ENCODE measurements at places on chromosomes 7 and 10. TPM values are rescaled to one million over a fixed set of nuclear protein-coding genes. Genes with fewer than 3 reads are reported as not detected.

- no peaks in the 10 kb centered on the region for H3K4me1 ChIP-seq
- no peak overlapping the region for H3K27ac ChIP-seq
- no peaks in the 10 kb centered on the region for H3K27me3 ChIP-seq
- no peak overlapping the region for H3K4me3 ChIP-seq
These were observed 455.0 kb downstream of the GFRA1 start for GRCh38 chr10:115818012-115818411.

DNA sequence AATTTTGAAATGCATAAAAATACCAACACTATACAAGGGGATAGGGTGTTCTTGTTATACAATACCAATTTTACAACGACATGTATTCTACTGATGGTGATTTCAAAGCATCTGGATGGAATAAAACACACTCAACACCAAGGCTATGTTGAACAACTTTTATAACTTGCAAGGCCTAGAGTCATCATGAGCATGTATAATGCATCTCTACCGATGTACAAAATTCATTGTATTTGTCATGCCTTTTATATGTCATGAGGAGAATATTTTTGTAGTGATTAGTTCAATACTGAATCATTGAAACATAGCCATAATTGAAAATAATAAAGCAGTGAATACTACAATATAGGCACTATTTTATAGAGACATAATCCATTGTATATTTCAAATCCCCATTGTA is 160.2 kb downstream of the ETV1 start:
- no peak for DNase-seq
- H3K27ac ChIP-seq: no peak overlapping the region
- no peaks in the 10 kb centered on the region for H3K27me3 ChIP-seq
- no peaks in the 10 kb centered on the region for H3K4me1 ChIP-seq

GRCh38 chr10:116041948-116042347 is 231.1 kb downstream of the GFRA1 start:
- no peaks in the 10 kb centered on the region for H3K36me3 ChIP-seq
- H3K27me3 ChIP-seq: peaks cover 2% of the 10 kb centered on the region
- H3K27ac ChIP-seq: no peak overlapping the region
- no peak for DNase-seq
- H3K4me1 ChIP-seq: no peaks in the 10 kb centered on the region
- no peak overlapping the region for H3K4me3 ChIP-seq

The GNAT3 gene
- total RNA-seq: not detected

- peaks cover 15% of the 10 kb centered on the region for H3K4me1 ChIP-seq
- H3K27me3 ChIP-seq: no peaks in the 10 kb centered on the region
- DNase-seq: no peak
- no peak overlapping the region for H3K27ac ChIP-seq
- H3K4me3 ChIP-seq: no peak overlapping the region
- no peaks in the 10 kb centered on the region for H3K36me3 ChIP-seq
These were observed 53.9 kb downstream of the VCL start for GRCh38 chr10:74051736-74052342.

GRCh38 chr7:50308532-50309385 is 4.2 kb downstream of the IKZF1 start:
- peak; percentile 64 for DNase-seq
- H3K27me3 ChIP-seq: no peaks in the 10 kb centered on the region
- H3K4me1 ChIP-seq: peaks cover 13% of the 10 kb centered on the region
- H3K4me3 ChIP-seq: peak overlapping the region; percentile 95

DNA sequence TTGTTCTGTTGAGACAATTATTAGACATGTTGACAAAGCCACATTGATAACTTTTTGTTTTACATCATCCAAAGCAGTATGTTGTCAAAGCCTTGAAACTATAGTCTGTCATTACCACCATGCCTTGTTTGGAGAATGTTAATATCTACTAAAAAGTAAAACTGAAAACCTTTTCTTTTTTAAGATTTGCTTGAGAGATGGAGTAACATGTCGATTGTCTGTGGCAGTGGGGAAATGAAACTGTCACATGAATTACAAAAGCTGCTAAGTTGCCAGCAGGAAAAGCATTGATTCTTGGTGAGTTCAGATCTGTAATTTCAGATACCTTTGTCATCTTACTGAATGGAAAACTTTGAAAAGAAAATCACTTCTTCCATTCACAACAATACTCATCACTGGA is 69.1 kb downstream of the TFPI2 start:
- no peaks in the 10 kb centered on the region for H3K27me3 ChIP-seq
- no peaks in the 10 kb centered on the region for H3K36me3 ChIP-seq
- no peak overlapping the region for H3K4me3 ChIP-seq

The CLIP2 gene
- 1.2 TPM for total RNA-seq

GRCh38 chr10:49618821-49619220 is 5.0 kb downstream of the CHAT start:
- peaks cover 4% of the 10 kb centered on the region for H3K4me1 ChIP-seq
- no peaks in the 10 kb centered on the region for H3K36me3 ChIP-seq
- H3K27ac ChIP-seq: no peak overlapping the region
- peaks cover 47% of the 10 kb centered on the region for H3K27me3 ChIP-seq
- no peak for DNase-seq

DNA sequence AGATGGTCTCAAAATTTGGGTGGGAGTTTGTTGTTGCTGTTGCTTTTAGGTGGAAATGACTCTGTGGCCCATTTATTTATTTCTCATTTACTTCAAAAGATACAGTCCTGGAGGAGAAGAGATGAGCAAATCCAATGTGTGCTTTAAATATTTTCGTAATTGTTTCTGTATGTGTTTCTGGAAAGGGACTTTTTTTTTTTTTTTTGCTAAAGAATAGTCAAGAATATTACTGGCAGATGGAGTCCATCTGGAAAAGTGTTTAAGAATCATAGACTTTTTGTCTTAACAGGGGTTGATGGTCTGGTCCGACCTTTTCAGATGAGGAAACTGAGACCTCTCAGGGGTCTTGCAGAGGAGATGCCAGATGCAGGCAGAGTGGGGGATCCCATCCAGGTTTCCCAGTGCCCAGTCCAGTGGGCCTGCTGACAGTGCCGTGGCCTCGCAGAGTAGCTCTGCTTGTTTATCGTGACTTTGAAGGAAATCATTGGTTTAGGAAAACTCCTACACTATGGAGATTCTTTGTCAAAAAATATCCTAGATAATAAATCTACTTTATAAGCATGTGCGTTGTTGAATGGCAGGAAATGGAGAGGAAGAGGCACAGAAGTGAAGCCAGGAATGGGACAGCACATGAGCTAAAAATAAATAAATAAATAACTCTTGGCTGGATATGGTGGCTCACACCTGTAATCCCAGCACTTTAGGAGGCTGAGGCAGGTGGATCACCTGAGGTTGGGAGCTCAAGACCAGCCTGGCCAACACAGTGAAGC is 164.3 kb upstream of the SVIL start:
- peaks cover 2% of the 10 kb centered on the region for H3K27me3 ChIP-seq
- H3K27ac ChIP-seq: no peak overlapping the region
- H3K4me1 ChIP-seq: peaks cover 6% of the 10 kb centered on the region

The TFEC gene
- not detected for total RNA-seq

DNA sequence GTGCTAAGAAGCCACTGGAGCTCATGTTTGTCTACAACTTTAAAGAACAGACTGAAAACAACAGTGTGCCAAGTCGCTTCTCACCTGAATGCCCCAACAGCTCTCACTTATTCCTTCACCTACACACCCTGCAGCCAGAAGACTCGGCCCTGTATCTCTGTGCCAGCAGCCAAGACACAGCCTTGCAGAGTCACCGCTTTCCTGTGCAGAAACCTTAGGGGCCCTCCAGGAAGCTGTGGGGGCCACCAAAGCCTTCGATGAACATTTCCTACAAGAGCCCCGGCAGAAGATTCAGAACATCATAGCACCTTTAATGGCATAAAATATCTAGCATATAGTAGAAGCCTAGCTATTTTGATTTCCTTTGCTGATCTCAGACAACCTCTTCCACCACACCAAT is 88.0 kb upstream of the PRSS58 start:
- DNase-seq: peak; percentile 73
- H3K4me3 ChIP-seq: peak overlapping the region; percentile 41
- no peaks in the 10 kb centered on the region for H3K36me3 ChIP-seq
- peak overlapping the region; percentile 59 for H3K27ac ChIP-seq

The SLC18A3 gene
- not detected for total RNA-seq

- peaks cover 4% of the 10 kb centered on the region for H3K36me3 ChIP-seq
- peaks cover 43% of the 10 kb centered on the region for H3K4me1 ChIP-seq
- no peak for DNase-seq
- no peaks in the 10 kb centered on the region for H3K27me3 ChIP-seq
- H3K4me3 ChIP-seq: no peak overlapping the region
These were observed 24.3 kb downstream of the PDZD8 start for GRCh38 chr10:117350909-117351308.

The SCART1 gene
- total RNA-seq: 1.5 TPM

The DNAJC12 gene
- 13.2 TPM for total RNA-seq

The IRF5 gene
- total RNA-seq: 1.4 TPM

The PLEKHS1 gene
- total RNA-seq: not detected

The FAM13C gene
- not detected for total RNA-seq

The MYL10 gene
- not detected for total RNA-seq

DNA sequence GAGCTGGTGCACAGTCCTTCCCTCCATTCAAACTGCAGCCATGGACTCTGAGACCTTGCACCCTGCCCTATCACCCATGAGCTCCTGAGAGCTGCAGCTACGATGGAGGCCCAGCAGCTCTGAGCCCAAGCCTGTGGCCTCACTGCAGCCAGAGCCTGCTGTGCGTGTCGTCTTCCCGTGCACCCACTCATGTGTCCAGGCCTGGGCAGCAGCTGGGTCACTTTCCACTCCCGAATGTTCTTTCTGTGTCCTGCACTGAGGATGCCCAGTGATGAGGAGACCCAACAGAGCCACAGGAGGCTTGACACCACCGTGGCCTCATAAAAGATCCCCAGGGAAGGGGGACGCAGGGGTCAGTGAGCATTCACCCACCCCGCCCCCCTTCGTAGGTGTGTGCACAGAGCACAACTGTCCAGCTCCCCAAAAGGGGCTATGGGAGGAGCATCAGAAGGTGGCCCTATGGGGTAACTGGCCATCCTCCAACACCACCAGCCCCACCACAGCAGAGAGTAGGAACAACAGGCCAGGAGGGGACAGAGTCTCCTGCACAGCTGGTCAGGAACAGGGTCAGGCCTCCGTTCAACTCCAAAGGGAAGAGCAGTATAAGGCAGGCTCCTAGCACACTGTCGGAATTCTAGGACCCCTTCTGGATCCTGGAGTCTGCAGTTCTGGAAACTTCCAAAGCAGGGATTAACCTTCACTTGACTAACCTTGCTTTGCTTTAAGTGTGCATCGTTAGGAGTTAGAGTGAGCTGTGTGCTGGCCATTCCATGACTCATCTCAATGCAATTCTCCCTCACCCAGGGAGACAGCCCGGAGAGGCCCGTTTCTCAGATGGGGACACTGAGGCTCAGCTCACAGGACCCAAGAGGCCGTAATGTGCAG is 52.6 kb downstream of the RASGEF1A start:
- no peaks in the 10 kb centered on the region for H3K27me3 ChIP-seq
- no peak overlapping the region for H3K4me3 ChIP-seq
- H3K27ac ChIP-seq: no peak overlapping the region
- no peak for DNase-seq
- no peaks in the 10 kb centered on the region for H3K4me1 ChIP-seq
- no peaks in the 10 kb centered on the region for H3K36me3 ChIP-seq

The OR2A42 gene
- total RNA-seq: not detected

GRCh38 chr7:158473221-158473620 is 114.4 kb downstream of the PTPRN2 start:
- no peak overlapping the region for H3K27ac ChIP-seq
- H3K36me3 ChIP-seq: no peaks in the 10 kb centered on the region
- no peaks in the 10 kb centered on the region for H3K4me1 ChIP-seq
- no peak overlapping the region for H3K4me3 ChIP-seq
- no peak for DNase-seq
- H3K27me3 ChIP-seq: peaks cover 16% of the 10 kb centered on the region

DNA sequence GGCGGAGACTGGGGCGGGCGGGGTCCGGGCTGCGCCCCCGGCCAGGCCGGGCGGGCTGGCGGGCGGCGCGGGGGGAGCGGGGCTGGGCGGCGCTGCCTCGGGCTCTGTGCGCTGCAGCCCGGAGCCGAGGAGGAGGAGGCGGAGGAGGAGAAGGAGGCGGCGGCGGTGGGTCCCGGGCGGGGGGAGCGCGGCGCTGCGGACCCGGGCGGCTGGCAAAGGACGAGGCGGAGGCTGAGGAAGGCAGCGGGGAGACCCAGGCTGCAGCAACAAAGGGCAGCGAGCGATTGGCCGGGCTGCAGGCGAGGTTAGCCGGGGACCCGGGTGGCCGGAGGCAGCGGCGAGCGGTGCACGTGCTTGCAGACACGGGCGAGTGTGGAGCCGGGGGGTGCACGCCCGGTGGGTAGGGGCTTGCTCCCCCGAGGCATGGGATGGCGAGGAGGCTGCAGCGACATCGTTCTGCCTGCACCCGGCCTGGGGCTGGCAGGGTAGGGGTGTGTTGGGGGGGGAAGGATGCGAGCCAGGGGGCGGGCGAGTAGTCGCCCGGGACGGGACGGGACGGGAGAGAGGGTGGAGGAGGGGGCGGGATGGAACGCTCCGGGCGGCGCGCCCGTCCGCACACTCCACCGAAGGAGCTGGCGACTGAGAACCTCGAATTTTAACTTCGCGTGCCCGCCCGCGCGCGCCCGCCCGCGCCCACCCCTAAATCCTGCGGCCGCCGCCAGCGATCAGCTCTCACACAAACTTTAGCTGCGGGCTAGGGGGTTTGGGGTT is 844 bp upstream of the KAT6B start:
- peak overlapping the region; percentile 93 for H3K27ac ChIP-seq
- H3K36me3 ChIP-seq: no peaks in the 10 kb centered on the region
- no peaks in the 10 kb centered on the region for H3K27me3 ChIP-seq

The POU6F2 gene
- not detected for total RNA-seq

DNA sequence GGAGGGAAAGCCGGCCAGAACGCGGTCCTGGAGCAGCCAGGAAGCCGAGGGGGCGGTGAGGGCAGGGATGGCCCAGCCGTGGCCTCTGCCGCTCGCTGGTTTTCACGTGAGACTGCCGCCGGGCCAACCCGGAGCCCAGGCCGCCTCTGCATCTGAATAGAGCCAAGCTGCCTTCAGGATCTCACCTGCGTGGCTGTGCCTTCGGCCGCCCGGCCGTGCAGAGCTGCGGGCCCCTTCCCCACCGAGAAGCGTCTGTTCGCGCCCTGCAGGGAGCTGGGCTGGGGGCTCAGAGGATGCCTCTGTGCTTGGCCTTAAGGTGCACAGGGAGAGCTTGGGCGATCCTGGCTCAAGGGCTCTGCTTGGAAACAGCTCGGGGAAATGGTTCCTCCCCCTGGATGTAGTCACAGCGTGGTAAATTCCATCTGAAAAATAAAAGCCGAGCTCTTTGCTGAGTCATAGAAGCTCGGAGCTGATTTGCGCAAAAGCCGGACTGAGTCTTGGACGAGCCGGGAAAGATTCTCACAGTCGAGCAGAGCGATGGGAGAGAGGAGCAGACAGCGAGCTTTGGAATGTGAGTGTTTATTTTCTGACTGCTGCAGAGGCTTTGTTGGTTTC is at the start of gene JAKMIP3:
JAKMIP3 (plus strand) TSS at position 456 of the 615 bp plus-strand sequence. CDS start 38,863 bp downstream, outside the sequence.
- no peak for DNase-seq
- H3K36me3 ChIP-seq: no peaks in the 10 kb centered on the region
- H3K4me3 ChIP-seq: peak within 1 kb of the TSS; percentile 21
- peaks cover 6% of the 10 kb centered on the region for H3K27me3 ChIP-seq
- H3K4me1 ChIP-seq: peaks cover 6% of the 10 kb centered on the region

DNA sequence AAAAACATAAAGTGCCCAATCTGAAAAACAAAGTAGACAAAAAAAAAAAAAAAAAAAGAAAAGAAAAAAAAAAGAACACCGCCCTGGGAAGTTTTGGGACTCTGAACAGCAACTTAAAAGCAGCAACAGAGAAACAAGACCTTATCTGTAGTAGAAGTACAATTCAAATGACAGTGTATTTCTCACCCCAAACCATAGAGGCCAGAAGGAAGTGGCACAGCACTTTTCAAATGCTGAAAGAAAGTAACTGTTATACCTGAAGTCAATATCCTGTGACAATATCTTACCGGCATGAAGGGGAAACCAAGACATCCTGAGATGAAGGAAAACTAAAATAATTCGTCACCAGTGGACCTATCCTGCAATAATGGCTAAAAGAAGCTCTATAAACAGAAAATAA is 112.1 kb downstream of the DNAJC1 start:
- no peaks in the 10 kb centered on the region for H3K27me3 ChIP-seq
- DNase-seq: no peak
- peak overlapping the region; percentile 31 for H3K27ac ChIP-seq
- H3K36me3 ChIP-seq: peaks cover 29% of the 10 kb centered on the region
- H3K4me1 ChIP-seq: peaks cover 25% of the 10 kb centered on the region

Measured in activated naive CD4-positive, alpha-beta T cell treated with anti-CD3 and anti-CD28 coated beads for 36 hours (primary cell).